ENCODE measurements at places on chromosomes 16 and 17. TPM values are rescaled to one million over a fixed set of nuclear protein-coding genes. Genes with fewer than 3 reads are reported as not detected.
A peak's percentile ranks its signal among the peaks of the same experiment; 100 is the strongest.

GRCh38 chr16:81530814-81531213 is 86.2 kb downstream of the CMIP start:
- DNase-seq, result no peak

Gene HOXB7
- total RNA-seq, result 0.41 TPM

Gene CHRNB1
- 11.8 TPM for total RNA-seq

- DNase-seq, result no peak
Observed at GRCh38 chr17:43517161-43517560, 29.0 kb downstream of the ETV4 start.

Gene MARVELD3
- total RNA-seq, result not detected

Gene PGS1
- 16.7 TPM for total RNA-seq

Gene SHPK
- 4.4 TPM for total RNA-seq

GRCh38 chr16:50188619-50189136 is 35.6 kb downstream of the TENT4B start:
- no peak for DNase-seq

DNA sequence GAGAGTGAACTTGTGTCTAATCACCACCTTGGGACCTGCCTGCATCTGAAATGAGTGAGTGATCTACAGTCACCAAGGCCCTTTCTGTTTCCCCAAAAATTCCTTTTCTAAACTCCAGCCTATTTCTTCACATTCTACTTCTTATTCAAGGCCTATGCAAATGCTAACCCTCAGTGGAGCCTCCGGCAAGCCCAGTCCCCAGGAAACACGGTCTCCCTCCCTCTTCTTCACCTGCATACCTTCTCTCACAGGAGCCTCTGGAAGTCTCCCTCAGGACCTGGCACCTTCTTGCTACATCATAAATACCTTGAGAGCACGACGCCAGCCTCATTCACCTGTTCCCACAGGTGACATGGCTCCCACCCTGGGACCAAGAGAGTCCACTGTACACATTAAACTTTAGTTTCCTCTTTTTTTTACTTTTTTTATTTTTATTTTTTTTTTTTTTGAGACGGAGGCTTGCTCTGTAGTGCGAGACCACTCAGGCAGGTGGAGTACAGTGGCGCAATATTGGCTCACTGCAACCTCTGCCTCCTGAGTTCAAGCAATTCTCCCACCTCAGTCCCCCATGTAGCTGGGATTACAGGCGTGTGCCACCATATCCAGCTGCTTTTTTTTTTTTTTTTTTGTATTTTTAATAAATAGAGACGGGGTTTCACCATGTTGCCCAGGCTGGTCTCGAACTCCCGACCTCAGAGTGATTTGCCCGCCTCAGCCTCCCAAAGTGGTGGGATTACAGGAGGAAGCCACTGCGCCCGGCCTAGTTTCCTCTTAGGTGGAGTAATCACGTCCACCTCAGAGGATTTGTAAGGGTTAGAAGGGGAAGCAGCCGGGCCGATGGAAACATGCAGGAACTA is 97.3 kb downstream of the ANKRD11 start:
- DNase-seq, result peak; percentile 68

- DNase-seq, result peak; percentile 27
Observed at GRCh38 chr17:47800686-47801085, 20.9 kb downstream of the OSBPL7 start.

GRCh38 chr17:61000911-61001310 is 323.3 kb downstream of the BCAS3 start:
- no peak for DNase-seq

- peak; percentile 84 for DNase-seq
Observed at GRCh38 chr17:7440113-7440833, 961 bp downstream of the FGF11 start.

- no peak for DNase-seq
Observed at GRCh38 chr17:7817643-7817964, 16.4 kb upstream of the KDM6B start.

Gene LRRC36
- total RNA-seq, result not detected

Gene BRIP1
- 0.24 TPM for total RNA-seq

DNA sequence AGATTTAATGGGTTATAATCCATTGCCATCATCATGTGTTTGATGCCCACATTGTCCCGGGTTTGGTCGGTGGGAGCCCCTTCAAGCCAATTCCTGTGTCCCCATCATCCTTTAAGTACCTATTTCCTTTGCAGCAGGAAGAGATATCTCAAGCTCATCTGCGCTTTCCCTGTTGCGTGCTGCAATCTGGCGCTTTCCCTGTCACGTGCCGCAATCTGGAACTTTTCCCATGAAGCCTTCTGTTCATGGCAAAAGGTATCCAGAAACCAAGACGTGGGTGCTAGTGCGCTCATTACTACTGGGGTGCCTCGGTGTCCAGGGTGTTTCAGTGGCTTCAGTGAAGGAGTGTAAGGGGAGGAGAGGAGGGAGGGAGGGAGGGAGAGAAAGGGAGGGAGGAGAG is 174.6 kb upstream of the ZNF469 start:
- DNase-seq, result no peak

Gene ADAMTS18
- not detected for total RNA-seq

Gene HIC1
- 22.7 TPM for total RNA-seq

- DNase-seq, result no peak
Observed at GRCh38 chr17:50807675-50808074, 27.7 kb upstream of the WFIKKN2 start.
